Omental fat pad (tissue), 4 donors: ENCODE measurements at places on chromosomes 7 and 10.
A peak's percentile ranks its signal among the peaks of the same experiment; 100 is the strongest.

- no peak for DNase-seq
Measured at GRCh38 chr7:1030444-1031070, 13.8 kb upstream of the GPR146 start.

GRCh38 chr7:27972276-27972675 is 208.3 kb downstream of the JAZF1 start:
- DNase-seq, result no peak

DNA sequence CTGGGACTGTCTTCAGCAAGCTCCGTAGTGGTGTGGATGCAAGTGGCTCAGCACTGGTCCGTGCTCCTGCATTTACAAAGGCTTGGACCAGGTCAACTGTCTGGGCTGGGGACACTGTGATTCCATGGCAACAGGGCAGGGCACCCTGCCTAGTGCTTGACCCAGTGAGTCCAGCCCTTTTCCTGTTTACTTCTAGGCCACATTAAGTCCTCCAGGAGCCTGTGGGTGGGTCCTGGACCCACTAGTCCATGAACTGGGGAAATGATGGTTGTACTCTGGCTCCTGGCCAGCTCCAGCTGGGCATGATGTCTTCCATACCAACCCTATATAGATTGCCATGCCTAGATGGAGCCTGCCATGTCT is 152.0 kb downstream of the RPS24 start:
- no peak for DNase-seq

GRCh38 chr10:87705339-87705738 is 45.7 kb downstream of the PAPSS2 start:
- DNase-seq, result no peak

- DNase-seq, result no peak
Measured at GRCh38 chr7:47378728-47379395, 203.0 kb downstream of the TNS3 start.

DNA sequence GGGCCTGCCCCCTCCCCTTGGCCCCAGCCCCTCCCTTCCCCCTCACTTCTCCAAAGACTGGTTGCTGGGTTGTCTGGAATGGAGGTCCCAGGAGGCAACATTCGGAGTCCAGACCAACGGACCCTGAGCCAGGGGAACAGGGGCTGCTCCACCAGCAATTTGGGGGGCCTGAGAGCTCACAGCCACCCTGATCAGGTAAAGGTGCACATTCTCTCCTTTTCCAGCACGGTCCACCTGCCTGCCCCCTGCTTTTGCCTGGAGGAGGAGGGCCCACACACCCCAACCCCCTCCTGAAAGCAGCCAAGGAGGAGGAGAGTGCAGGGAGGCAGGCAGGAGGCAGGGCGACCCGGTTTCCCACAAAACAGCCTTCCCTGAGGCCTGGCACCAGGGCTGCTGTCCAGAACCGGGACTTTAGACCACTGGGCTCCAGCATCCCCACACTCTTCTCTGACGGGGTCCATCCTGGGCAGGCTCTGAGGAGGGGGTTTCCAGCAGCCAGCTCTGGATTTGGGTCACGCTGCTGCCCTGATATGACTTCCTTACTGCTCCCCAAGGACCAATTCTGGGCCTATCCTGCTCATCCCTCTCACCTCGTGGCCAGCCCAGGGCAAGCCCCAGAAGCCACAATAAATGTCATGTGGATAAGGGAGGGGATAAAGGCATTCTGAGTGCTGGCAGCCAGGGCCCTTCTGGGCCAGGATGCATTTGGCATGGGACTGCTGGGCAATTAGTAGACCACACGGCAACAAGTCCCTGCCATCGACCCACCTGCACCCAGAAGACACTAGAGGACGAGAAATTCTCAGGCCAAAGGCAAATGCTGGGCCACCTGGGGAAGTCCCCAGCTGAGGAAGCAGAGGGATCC is 1.1 kb upstream of the CAMK2B start:
- DNase-seq, result no peak

- DNase-seq, result no peak
Measured at GRCh38 chr7:121083790-121084251, 95.3 kb downstream of the CPED1 start.

DNA sequence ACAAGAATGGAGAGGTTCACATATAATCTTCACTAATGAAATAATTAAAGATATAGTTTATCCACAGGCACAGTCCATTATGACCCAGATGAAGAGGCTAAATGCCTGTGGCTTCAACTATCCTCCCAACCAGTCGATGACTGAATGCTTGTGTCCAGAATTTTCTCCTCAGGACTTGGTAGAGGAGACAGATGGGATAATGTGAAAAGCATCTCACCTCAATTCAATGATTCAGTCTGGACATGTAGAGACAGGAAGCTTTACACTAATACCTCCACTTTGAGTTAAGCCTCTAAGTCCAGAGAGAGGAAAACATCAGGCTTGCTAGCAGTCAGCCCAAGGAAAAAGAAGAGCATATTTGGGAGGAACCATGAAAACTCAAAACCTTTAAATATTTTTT is 59.1 kb upstream of the COL1A2 start:
- DNase-seq, result no peak

DNA sequence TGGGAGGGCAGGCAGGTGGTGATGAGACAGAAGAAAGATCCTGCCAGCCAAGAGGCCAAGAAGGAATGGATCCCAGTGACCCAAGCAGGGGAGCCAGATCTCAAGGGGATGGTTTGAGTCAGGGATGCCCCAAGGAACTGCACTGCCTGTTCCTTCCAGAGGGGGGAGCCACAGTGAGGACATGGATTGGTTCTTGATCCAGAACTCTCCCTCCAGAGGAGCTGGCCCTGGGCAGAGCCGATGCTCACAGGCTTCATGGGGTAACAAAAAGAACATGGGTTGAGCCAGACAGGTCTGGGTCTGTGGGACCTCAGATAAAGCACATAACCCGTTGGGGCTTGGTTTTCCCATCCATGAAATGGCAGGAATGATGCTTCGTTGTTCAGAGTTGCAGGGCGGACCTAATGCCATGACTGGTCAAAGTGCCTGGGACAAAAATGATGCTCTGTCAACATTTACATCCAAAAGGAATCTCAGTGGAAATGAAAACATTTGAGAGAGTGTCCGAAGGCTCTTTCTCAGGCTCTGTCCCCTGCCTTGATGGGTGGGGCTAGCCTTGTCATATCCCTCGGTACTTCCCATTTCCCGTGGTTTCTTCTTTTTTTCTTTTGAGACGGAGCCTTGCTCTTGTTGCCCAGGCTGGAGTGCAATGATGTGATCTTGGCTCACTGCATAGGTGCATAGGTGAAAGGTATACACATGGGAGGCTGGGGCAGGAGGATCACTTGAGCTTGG is 4.7 kb upstream of the DENND2A start:
- no peak for DNase-seq

DNA sequence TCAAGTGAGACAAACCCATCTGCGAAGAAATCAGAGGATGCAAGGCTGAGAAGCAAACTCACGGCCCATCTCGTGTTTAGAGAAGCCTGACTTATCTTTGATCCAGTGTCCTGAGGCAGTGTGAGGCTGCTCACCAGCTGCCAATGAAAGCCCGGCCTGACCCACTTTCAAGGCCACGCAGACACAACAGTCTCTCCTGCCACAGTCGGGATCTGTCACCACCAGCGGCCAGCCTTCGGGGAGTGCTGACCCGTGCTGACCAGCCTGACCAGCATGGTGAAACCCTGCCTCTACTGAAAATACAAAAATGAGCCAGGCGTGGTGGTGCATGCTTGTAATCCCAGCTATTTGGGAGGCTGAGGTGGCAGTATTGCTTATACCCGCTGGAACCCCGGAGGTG is 7.4 kb upstream of the DNAJB6 start:
- no peak for DNase-seq

DNA sequence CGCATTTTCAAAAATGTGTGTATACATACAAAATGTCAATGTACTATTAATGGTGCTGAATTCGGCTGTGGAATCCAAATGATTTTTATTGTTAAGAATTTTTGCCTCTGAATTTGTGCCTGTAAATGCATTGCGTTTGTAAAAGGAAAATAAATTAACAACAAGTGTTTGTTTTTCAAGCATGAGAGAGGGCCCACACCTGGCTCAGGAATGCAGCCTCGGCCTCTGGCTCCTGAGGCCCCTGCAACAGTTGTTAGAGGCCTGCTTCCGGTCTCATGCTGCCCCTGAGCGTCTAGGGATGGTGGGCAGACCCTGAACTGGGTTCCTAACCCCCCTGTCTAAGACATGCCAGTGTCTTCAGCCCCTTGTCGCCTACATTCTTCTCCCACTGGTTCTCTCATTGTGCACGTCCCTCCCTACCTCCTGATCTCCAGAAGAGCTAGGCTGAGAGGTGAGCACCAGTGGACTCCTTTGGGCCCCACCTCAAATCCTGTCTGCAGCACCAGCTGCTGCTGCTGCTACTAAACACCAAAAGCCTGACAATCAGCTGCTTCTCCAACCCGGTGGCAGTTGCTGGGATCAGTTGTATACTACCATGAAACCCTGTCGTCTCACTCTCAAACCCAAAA is 1.9 kb upstream of the BTBD16 start:
- no peak for DNase-seq

GRCh38 chr10:110357252-110357780 is 52.6 kb upstream of the SMNDC1 start:
- DNase-seq, result peak; percentile 49

- DNase-seq, result no peak
Measured at GRCh38 chr7:3412871-3413270, 111.8 kb downstream of the SDK1 start.

- no peak for DNase-seq
Measured at GRCh38 chr10:114544045-114544659, 113.9 kb downstream of the ABLIM1 start.

GRCh38 chr7:17620566-17620965 is 319.7 kb downstream of the SNX13 start:
- no peak for DNase-seq

DNA sequence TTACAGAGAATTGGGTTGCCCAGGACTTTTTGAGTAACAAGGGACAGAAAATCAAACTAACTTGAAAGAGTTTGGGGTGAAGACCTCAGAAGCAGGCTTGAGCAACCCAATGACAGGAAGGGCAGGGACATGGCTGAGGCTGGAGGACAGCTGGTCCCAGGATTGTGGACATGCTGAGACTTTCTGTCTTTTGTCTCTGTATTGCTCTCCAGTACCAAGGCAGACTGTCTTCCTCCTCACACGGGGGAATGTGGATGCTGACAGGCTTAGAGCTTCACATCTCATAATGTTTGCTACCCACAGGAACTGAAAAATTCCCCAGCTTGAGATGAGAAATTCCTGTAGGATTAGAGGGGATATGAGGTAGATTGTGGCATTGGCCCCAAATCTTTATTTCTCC is 229.6 kb downstream of the PHF14 start:
- DNase-seq, result no peak

DNA sequence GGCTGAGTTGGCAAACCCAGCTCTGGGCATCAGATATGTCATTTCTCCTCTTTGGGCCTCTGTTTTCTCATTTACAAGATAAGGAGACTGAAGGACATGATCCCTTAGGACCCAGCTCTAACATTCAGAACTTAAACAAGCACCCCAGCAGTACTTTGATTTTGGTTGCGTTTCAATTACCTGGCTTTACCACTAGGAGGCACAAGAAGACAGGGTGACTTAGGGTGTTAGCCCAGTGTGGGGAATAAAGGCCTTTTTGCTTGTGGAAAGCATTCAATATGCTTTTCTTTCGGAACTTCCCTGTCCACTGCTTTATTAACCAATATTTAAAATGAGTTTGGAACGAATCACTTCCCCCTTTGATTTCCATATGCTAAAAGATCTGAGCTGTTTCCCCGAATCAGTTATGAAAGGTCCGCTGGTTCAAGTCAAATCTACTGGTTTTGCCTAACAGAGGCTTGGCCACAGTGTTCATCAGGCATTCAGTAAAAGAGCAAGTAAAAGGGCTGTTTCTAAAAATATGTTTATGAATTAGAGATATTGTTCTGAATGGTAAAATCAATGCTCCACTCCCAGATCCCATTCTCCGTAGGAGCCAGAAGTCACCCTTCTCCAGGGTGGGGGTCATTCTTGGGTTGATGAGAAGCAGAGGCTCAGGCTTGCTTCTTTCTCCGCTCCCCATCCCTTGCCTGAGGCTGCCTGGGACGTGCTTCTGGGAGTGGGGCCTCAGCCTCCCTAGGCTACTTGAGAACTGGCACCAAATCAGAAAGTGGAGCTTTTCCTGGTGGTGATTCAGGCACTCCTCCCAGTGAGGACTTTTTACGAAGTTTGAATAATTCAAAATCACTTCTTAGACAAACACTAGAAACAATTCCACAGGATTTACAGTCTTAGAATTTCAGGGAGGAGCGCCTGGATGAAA is 105.5 kb downstream of the MYOF start:
- no peak for DNase-seq

DNA sequence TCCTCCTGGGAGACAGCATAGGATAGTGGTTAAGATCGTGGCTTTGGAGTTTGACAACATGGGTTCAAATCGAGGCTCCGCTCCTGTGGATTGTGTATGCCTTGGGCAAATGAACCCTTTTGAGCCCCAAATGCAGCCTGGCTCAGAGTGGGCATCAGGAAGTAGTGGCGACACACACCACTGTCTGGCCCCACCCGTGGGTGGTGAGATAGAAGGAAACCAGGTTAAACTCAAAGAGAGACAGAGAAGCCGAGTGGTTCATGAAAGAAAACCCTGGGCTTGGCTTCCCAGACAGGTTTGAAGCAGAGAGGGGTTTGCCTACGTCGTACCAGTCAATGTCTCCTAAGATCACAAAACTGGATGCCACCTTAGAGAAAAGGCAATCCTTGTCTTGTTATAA is 57.7 kb downstream of the PRTFDC1 start:
- no peak for DNase-seq

GRCh38 chr10:13315361-13315760 is 15.5 kb upstream of the PHYH start:
- DNase-seq, result no peak

DNA sequence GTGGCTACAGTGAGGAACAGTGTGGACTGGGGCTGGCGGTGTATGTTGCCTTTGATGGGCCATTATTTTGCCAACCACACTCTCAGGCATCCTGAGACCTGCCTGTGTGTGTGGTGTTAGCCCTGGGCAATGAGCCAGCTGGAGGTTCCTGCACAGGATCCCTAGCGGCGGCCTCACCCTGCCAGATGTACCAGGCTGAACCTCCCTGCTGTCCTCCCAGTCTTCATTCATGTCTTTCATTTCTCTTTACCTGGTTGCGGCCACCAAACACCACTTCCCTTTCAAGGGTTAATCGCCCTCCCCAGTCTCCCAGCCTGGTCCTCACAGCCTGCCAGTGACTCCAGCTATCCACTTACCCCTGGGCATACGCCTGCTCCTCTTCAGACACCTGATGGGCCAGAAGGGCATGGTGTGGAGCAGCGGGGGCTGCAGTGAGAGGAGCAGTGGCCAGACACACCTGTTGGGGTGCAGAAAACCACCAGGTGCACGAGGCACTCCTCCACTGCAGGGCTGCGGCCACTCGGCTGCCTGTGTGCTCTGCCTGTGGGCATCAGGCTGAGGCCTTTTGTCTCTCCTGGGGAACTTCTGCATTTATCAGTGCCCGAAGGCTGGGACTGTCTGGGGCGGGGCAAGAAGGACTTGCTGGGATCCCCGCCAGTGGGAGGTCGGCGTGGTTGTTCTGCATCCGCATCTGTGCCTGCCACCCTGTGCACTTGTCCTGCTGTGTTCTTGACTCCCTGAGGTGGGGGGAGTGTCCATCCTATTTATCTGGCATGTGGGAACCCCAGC is 111.6 kb downstream of the ARHGAP22 start:
- no peak for DNase-seq
